ENCODE measurements at places on chromosomes 13 and 19.

GRCh38 chr13:99895444-99896368, 75.9 kb downstream of the ZIC5 start:
- peak; percentile 57 for DNase-seq

DNA sequence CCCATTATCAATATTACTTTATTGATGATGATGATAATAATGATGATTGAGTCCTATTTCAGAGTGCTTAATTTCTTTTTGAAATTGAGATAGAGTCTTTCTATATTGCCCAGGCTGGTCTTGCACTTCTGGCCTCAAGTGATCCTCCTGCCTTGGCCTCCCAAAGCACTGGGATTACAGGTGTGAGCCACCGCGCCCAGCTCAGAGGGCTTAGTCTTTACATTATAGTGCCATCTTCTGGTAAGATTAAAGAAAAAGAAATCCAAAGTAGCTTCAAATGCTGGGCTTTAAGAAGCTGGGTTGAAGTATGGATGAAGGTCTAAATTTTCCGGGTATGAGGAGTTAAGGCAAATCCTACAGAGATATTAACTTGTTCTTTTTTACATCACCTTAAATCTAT, 3.4 kb upstream of the ZNF333 start:
- DNase-seq = no peak

DNA sequence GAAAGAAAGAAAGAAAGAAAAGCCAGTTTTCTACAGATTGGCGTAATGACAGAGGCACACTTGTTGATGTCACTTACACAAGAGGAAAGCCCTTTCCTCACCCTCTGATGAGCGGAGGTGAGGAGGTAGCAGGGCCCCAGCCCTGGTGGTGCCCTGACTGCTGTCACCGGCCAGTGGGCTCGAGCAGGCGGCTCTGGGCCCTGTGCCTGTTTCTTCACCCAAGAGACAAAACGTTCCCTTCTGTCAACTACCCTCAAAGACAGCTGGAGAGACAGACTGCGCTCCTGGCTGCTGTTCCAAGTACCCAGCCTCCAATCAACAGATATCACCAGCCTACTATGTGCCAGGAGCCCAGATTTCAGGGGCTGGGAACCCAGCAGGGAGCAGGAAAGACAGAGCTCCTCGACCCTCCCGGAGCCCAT, 10.1 kb downstream of the EPS15L1 start:
- DNase-seq = no peak

GRCh38 chr19:8654591-8655339, 24.3 kb downstream of the NFILZ start:
- DNase-seq = peak; percentile 91

- no peak for DNase-seq
Observed at GRCh38 chr19:45825263-45825605, 10.1 kb upstream of the RSPH6A start.

GRCh38 chr19:1453525-1454364, 3.8 kb downstream of the APC2 start:
- DNase-seq = peak; percentile 64

DNA sequence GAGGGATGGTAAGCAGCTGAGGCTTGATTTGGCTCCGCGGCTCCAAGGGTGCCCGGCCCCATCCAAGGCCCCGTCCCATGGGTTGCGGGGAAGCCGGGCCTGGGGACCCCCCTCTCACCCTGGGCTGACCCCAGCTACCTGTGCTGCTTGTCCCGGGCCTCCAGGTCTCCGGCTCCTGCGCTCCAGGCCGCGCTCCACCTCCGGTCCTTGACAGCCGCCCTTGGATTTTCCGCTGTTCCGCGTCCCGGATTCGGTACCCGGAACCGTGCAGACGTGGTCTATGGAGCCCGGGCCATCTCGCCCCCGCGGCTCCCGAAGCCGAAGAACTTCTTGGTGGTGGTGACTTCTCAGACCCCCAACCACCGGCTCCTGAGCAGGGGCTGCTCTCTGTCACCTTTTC, 48.3 kb upstream of the C1QTNF9B start:
- DNase-seq = peak; percentile 23

DNA sequence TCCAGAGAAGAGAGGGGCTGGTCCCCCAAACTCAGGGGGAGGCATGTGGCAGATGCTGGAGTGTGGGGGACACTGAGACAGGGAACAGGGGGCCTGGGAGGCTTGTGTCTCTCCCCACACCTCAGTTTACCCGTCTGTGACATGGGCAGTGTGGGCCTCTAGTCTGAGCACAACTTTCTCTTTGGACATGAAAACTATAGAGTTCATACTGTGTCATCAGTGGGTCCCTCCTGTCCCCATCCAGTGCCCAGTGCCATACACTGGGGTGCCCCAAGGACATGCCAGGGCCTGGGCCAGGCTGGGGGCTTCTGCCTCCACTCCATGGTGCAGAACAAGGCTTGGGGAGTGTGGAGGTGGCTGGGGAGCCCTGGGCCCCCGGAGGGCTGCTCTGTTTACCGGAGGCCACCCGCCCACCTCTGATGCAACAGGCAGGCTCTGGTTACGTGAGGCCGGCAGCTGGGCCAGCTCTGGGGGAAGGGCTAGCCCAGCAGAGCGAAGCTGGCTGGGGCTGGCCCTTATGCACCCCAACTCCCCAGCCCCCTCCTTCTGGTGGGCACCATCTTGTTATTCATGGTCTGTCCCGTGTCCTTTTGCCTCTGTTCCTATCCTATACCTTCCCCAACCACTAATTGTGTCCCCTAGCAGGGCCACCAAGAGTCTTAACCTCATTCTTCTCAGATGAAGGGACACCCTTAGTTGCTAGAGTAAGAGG, 1.9 kb upstream of the MEF2B start:
- DNase-seq = no peak

GRCh38 chr19:7500811-7501450, 12.1 kb upstream of the PEX11G start:
- peak; percentile 95 for DNase-seq

- no peak for DNase-seq
Observed at GRCh38 chr13:112715210-112715609, 25.4 kb downstream of the ATP11A start.

GRCh38 chr13:20125129-20125782, 35.6 kb downstream of the GJA3 start:
- DNase-seq = no peak

- no peak for DNase-seq
Observed at GRCh38 chr13:49457221-49457620, 13.1 kb downstream of the SETDB2 start.

DNA sequence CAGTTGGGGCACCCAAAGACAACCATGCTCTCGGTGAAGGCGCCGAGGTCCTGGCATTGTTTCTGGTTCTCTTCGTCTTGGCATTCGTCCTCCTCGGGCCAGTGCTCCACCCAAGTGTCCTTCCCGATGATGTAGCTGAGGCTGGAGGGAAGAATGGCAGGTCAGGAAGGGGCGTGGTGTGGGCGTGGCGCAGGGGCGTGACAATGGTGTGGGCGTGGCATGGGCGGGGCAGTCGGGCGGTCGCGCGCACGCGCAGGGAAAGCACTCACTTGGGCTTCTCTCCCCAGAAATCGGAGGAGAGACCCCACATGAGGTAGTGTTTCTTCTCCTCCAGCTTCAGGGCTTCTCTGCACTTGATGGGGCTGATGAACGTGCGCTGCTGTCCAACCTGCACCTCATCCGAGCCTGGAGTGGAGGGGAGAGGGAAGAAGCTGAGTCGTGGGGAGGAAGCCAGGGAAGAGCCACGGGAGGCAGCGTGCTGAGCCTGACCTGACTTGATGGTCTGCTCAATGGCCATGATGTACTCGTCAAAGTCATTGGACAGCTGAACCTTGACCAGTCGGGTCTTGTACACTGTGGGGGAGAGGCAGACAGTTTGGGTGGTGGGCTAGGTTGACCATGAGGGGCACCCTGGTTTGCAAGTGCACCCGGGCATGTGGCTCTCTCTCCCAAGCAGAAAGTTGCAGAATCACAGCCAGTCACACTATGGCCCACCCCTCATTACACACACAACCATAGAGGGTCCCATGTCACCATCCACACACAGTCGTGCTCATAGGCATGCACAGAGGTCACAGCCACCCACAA, 8.1 kb upstream of the TNFSF14 start:
- DNase-seq = no peak
